Brain microvascular endothelial cell (primary cell): ENCODE measurements at places on chromosomes 1 and 21.

DNA sequence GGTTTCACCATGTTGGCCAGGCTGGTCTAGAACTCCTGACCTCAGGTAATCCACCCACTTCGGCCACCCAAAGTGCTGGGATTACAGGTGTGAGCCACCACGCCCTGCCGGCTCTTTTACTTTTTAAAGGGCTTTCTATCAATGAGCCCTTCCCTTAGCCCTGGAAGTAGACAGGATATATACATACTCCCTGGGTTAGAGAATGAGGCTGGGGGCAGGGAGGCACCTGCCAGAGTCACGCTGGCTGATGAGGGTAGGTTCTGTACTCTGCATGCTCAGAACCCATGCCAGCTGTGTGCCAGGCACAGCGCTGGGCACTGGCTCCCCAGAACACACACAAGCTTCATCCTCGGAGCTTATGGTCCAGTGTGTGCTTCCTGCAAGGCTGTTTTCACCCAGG lies 113.6 kb upstream of the IPO9 start:
- no peak for DNase-seq

- DNase-seq: no peak
Measured at GRCh38 chr1:57146100-57146499, 180.3 kb upstream of the C8B start.

GRCh38 chr21:25582888-25583287 lies 24.4 kb downstream of the MRPL39 start:
- no peak for DNase-seq

- DNase-seq: no peak
Measured at GRCh38 chr1:24930260-24931145, at the start of gene RUNX3. Gene RUNX3, minus strand, starts transcription at chr1:24930276. Its CDS starts 408 bp downstream, at chr1:24929868.

GRCh38 chr1:110503471-110503870 lies 15.5 kb downstream of the KCNA10 start:
- no peak for DNase-seq

GRCh38 chr1:41319807-41320711 lies 41.2 kb upstream of the FOXO6 start:
- DNase-seq: no peak

GRCh38 chr1:87555366-87555765 lies 226.7 kb downstream of the LMO4 start:
- no peak for DNase-seq

GRCh38 chr1:205420938-205421337 lies 918 bp downstream of the LEMD1 start:
- no peak for DNase-seq

DNA sequence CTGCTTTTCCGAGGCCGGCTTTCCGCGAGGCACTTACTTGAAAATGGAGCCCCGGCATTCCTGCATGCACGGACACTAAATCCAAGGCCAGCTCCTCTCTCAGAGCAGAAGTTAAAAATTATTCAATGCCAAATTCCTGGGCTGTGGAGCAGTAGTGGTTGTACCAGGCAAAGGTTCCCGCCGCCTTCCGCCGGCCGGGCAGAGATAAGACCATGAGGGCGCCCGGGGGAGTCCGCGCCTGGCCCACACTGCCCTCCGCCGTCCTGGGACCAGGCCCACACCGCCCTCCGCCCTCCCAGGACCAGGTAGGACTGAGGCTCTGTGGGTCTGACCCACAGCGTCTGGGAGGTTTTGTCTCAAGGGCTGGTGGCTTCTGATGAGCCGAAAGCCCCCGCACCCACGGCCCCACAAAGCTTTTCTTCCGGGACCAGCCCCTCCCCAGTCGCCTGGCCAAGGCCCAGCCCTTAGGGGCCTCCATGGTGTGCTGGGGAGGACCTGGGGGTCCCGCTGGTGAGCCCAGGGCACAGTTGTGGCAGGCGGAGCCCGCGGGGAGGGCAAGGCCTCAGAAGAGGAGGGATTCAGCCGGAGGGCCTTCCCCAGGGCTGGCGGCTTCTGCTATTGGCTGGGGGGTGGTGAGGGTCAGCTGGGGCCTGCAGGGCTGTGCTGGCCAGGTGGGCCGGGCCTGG lies 12.7 kb upstream of the C1orf159 start:
- DNase-seq: no peak

DNA sequence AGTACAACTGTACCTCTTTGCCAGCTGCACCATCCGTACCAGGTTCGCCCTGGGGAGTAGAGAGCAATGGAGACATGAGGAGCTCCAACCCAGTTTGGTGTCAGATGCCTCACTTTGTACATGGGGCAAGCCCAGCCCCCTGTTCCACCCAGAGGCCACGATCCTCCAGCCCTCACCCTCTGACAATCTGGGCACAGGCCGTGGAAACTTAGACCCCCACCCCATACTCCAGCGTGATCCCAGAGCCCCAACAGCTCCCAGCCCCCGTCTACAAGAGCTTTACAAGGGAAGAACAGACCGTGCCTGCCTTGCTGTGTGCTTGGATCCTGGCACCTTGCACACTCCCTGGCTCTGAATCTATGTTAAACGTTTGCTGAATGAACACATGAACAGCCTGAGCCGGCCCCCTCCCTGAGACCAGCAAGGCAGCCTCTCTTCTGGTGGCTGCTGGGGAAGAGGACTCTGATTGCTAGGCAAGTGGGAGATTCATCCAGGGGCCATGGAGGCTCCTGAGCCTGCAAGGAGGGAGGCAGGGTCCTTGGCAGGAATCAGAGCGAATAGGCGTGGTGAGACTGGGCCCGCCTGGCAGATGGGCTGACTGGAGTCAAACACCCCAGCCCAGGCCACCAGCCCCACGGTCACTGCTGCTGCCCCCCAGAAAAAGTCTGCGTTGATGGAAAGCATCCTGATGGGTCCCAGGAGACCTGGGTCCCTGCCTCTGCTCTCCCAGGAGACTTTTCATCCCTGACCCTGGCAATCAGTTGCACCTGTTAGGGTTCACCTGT lies 12.5 kb upstream of the PEF1 start:
- DNase-seq: no peak

DNA sequence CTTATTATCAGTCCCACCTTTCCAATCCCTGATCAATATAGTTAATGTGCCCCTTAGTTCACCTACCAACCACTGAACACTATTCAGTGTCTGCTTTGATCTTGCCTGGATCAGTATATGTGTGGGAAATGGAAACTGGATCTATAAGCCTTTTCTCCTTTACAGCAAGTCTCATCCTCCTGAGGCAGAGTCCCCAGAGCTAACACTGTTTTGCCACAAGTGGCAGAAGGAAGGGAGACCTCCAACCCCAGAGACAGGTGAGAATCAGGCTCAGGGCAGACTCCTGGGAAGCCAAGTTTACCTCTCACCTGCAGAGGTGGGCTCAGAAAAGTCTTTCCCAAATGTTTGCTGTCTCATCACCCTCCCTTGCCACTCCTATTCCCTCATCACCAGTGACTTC lies at the start of gene OR6N2:
Gene OR6N2, minus strand, starts transcription at position 101 of the 400 bp plus-strand sequence. CDS start 3,569 bp downstream, outside the sequence.
- no peak for DNase-seq

GRCh38 chr1:24155011-24155782 lies 12.3 kb upstream of the IL22RA1 start:
- no peak for DNase-seq

GRCh38 chr21:29238053-29238966 lies 60.4 kb upstream of the BACH1 start:
- peak; percentile 41 for DNase-seq

- no peak for DNase-seq
Measured at GRCh38 chr1:109210058-109210457, 3.7 kb upstream of the SARS1 start.

GRCh38 chr1:235659186-235659771 lies 9.7 kb upstream of the GNG4 start:
- no peak for DNase-seq

GRCh38 chr1:73556270-73556669 lies 641.7 kb downstream of the LRRIQ3 start:
- DNase-seq: no peak
